Astrocyte of the spinal cord (primary cell): ENCODE measurements at places on chromosomes 6 and 20.

DNA sequence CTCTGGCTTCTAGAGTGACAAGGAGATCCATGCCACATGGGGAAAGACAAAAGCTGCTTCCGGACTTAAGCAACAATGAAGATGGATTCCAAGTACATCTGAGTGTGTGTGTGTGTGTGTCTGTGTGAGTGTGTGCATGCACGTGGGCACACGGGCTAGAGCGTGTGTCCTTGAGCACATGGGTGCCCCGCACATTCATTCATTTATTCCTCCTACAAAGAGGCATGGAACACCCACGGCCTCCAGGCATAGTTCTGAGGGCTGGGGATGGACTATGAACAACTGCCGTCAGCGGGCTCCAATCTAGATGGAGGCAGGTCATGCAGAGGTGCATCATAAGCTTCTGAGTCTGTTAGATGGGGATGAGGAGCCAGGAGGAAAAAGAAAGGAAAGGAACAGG lies 49.1 kb downstream of the GRM4 start:
- DNase-seq, result no peak

- DNase-seq, result peak; percentile 49
Observed at GRCh38 chr20:38222231-38222922, 38.2 kb downstream of the KIAA1755 start.

GRCh38 chr6:143356101-143356880 lies 94.2 kb downstream of the ADAT2 start:
- no peak for DNase-seq

GRCh38 chr20:10665791-10666190 lies 8.0 kb downstream of the JAG1 start:
- no peak for DNase-seq

- peak; percentile 59 for DNase-seq
Observed at GRCh38 chr6:2038092-2038491, 207.3 kb downstream of the GMDS start.

DNA sequence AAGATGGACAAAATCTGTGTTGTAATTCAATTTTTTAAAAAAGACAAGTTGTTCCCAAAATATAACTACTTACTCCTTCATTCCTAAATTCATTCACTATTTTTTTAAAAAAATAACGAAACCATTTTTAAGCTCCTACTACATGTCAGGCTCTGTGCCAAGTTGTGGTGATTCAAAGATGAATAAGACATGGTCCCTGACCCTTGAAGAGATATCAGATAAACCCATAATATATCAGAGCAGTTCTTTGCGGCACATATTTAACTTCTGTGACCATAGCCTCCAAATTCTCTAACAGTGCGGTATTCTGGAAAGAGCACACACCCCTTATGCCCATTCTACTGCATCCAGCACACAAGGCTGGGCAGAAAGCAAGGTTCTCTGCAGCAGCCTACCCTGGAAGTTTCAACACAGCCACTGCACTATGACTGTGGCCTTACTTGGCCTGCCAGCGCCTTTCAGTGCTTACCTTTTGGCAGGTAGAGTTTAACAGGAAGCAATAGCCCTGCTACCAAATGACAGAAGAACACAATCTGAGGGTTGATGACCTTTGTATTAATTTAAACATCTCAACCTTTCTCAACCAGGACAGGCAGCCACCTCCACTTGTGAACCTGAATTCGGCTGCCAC lies 406.5 kb downstream of the BTBD9 start:
- DNase-seq, result no peak

DNA sequence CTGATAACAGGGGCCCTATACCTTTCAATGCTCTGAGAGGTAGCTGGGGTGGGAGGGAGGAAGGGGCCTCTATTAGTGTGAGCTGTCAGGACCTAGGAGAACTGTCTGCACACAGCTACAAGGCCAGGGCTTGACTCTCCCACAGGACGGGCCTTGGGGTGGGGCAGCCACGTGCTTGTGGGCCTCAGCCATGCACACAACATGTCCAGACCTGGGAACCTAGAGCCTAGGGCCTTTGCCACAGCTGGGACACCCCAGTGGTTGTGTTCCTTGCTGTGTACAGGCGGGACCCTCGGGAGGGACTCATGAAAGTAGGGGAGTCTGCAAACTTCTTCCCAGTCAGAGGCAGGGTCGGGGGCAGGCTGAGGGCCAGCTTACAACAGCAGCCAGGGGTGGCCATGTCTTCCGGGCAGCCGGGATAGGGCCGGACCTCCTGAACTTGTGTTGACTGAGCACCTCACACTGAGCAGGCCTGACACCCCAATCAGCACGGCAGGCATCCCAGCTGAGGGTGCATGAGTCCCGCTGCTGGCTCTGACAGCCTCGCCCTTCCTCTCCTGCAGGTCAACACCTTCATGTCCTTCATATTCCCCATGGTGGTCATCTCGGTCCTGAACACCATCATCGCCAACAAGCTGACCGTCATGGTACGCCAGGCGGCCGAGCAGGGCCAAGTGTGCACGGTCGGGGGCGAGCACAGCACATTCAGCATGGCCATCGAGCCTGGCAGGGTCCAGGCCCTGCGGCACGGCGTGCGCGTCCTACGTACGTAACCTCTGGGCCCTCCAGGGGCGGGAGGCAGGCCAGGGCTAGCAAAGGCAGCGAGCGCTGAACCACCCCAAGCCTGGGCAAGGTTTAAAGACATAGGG lies 41.9 kb upstream of the MRGBP start:
- no peak for DNase-seq

DNA sequence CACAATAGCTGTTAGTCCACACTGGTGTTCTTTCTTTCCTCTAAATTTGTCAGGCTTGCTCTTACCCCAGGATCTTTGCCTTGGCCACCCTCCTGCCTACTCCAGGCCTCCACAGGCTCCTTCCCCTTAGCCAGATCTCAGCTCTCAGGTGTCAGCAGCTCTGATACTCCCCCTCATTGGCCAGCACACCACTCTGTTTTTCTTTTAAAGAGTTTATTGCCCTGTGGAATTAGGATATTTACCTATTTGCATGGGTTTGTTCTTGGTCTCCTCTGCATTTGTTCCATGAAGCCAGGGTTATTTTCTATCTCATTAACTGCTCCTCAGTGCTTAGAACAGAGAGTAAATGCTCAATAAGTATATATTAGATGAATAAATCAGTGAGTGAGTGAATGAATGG lies 36.8 kb downstream of the GCNT2 start:
- DNase-seq, result no peak

- DNase-seq, result peak; percentile 74
Observed at GRCh38 chr6:119350952-119351372, 1.4 kb upstream of the MAN1A1 start.

DNA sequence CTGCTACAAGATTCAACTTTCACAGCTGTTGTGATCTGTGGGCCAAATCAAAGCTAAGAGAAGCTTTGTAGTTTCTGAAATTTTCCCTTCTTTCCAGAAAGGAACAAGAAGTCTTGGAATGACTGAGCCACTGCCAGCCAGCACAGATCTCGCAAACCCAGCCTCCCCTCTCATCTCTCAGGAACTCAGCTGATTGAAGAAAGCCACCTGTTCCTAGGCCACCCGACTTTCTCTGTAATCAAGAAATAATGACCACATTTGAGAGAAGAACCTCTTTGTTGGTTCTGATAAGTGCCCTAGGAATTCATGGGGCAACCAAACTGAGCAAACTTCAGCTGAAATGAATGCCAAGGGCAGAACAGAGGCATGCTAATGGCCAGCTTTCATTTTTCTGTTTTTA lies 61.7 kb downstream of the HDGFL1 start:
- peak; percentile 38 for DNase-seq

DNA sequence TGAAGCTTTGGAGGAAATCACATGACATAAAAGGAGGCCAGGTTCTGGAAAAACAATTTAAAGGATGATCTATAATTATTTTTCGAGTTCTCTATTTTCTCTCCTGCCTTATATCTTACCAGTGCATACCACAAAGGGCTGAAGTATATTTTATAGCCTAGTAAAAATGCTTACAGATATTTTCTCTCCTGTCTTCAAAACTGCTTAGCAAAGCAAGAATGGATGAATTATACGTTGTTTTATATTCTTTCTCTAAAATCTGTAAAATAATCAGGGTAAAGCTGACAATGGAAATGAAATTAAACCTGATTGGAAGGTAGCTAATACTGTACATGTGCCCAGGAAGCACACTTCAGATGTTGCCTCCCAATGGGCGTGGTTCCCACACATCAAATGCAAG lies 123.7 kb downstream of the F13A1 start:
- DNase-seq, result no peak

- no peak for DNase-seq
Observed at GRCh38 chr6:108846101-108846500, 2.1 kb upstream of the ARMC2 start.

DNA sequence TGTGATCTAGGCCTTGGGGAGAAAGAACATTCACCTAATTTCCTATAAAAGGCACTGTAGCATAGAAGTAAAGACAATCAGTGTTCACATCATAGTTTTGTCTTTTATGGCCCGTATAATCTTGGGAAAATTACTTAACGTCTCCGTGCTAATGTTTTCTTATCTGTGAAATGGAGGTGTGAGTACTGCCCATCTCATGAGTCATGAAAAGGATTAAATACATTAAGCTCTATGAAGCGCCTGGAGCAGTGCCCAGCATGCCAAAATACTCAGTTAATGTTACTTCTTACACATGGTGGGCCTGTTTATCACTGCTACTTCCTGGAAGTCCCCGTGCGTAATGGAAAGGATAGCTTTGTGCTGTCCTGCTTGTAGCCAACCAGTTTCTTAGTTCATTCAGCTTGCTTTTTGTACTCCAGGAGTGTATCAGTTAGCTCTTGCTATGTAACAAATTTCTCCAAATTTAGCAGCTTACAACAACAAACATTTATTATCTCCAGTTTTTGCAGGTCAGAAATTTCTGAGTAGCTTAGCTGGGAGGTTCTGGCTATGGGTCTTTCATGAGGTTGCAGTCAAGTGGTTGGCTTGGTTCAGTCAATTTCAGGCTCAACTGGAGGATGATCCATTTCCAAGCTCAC lies 103.6 kb upstream of the BMP2 start:
- DNase-seq, result no peak

DNA sequence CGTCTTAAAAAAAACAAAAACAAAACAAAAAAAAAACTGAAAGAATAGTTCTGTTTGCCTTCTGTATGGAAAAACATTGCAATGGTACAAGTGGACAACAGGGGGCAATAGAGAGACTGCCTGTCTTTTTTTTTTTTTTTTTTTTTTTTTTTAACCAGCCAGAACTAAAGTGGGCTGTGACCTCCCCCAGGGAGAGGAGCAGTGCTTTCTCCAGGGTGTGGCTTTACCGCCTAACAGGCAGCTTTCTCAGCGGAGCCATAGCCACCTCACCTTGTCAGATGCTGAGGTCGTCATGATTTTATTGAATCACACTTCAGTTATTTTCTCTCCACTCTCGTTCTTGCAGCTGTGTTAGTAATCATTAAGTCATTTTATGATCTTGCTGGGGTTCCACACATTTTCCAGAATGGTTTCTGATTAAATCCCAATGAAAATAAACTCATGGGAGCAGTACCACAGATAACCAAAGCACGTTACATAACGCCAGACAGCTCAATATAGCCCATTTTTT lies 78.4 kb downstream of the GMPR start:
- DNase-seq, result peak; percentile 79

- no peak for DNase-seq
Observed at GRCh38 chr6:66161546-66162108, 454.6 kb upstream of the EYS start.

GRCh38 chr20:62111148-62111547 lies 11.1 kb upstream of the LSM14B start:
- no peak for DNase-seq

DNA sequence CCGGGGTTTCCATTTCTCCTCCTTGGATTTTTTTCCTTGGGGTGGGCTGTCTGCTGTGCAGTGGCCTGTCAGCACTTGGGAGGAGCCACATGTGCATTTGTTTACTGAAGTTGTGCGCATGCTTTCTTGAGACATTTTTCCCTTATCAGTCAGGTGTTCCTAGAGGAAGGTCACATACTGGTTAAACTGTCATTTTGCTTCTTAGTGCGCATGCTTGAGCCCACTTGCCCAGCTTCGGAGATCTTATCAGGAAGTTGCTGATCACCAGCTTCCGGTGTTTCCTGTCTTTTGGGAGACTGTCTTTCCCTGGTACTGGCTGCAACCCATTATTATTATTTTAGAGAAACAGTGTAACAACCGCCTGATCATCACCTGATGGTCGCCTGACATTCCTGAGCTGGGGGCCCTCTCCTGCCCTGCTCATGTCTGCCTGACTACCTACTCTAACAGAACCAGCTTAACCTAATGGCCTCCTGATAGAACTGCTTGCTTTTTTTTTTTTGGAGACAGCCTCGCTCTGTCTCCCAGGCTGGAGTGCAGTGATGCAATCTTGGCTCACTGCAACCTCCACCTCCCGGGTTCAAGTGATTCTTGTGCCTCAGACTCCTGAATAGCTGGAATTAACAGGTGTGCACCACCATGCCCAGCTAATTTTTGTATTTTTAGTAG lies 378 bp upstream of the ERVFRD-1 start:
- DNase-seq, result no peak

GRCh38 chr6:130697995-130698535 lies 129.1 kb upstream of the SMLR1 start:
- peak; percentile 70 for DNase-seq

- DNase-seq, result peak; percentile 16
Observed at GRCh38 chr6:75116946-75117345, 88.9 kb downstream of the COL12A1 start.

- DNase-seq, result no peak
Observed at GRCh38 chr20:58619864-58620431, 31.1 kb upstream of the STX16 start.

DNA sequence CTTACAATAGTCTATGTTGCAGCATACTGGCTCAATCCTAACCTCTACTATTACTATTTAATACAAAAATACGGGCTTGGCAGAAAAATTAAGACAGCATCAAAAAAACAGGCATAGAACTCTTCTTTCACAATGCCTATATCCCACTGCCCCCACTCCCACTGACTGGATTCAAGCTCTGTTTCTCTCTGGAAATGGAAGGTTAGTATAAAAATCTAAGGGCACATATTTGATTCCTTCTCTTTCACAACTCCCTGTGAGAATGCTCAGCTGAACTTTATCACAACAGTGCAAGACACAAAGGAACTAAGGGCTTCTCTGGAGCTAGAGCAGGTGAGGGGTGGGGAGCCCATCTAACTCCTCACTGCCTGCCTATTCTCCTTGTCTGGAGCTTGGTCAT lies 258.4 kb upstream of the FAM83B start:
- DNase-seq, result no peak

DNA sequence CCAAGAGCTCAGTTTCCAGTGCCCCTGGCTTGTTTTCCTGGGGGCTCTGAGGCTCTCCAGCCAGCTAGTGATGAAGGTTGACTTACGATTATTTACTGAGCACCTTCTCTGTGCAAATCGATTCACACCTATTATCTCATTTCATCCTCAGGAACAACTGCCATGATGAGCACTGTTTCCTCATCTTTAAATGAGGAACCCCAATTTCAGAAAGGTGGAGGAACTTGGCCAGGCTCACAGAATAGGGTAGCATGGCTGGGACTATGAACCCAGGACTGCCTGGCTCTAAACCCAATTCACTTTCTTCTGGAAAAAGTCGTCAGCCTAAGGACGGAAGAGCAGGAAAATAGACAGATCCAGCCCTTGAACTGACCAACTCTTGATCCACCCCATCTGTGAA lies 3.5 kb upstream of the BPI start:
- no peak for DNase-seq

DNA sequence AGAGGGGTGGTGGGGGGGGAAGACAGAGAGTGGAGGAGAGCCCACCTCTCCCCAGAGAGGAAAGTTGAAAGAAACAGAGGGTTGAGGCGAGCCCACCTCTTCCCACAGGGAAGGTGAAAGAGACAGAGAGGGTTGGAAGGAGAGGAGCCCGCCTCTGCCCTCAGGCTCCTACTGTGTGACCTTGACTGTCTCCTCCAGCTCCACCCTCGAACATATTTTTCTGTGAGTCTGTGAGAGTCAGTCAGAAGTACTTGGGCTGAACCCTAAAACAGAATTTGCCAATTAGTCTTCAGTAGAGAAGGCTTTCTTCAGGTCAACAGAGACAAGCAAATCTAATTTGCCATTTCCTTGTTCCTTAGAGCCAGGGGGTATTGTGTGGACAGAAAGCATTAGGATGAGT lies 153.7 kb upstream of the SNX9 start:
- DNase-seq, result no peak
